Activated naive CD4-positive, alpha-beta T cell (primary cell): ENCODE measurements at places on chromosomes 12 and 14.

GRCh38 chr12:107774349-107775029 is at the start of gene ASCL4:
ASCL4 (plus strand) TSS chr12:107774704; CDS start chr12:107775219, 515 bp downstream.
- no peak for DNase-seq

- DNase-seq: no peak
Measured at GRCh38 chr12:68911197-68911718, 21.7 kb downstream of the CPM start.

DNA sequence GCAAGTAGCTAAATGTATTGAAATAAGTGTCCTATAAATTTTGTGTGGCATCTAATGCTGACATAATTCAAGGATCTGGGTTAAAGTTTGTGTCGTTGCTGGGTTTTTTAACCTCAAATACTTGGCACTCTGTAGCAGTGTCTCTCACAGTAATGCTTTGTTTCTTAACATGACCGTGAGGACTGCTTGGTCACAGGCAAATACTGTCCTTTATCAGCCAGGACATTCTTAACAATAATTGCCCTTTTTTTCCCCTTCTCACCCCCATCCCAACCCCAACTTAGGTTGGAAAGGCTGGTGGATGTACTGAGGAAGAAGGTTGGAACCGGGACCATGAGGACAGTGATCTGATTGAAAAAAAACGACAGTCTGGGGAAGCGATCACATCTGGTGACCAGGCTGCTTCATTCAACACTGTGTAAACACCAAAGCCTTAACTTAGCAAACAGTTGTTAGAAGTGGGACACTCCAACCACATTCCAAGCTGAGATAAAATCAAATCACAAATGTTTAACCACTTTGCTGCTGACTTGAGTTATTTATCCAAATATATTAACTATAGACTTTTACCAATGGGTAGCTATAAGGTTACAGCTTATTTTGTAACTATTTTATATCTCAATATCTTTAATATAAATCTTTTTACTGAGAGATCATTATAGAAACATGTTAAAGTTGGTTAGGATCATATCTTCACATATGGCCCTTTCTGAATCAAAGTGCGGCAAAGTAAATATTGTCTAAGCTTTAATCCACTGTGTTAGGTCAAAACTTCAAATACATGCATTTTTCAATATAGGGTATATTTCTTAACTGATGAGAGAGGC is 48.2 kb downstream of the FOXA1 start:
- DNase-seq: no peak

DNA sequence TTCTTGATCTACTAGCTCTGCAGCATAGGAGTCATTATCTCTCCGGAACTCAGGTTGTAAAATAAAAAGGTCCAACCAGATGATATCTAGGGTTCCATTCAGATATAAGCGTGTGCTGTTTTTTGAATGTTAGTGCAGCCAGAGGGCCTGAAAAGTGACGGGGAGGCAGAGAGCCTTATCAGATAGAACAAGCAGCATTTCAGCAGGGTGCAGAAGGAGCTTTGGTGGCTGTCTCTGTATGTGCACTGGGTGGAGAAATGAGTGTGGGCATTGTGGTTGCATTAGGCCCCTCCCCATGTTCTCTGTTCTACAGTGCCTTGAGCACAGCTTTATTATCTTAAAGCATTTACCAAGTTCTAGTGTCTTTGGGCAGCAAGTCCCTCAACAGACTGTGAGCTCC is 275.1 kb downstream of the NRXN3 start:
- DNase-seq: no peak

- DNase-seq: no peak
Measured at GRCh38 chr14:39426605-39427004, 5.6 kb downstream of the FBXO33 start.

DNA sequence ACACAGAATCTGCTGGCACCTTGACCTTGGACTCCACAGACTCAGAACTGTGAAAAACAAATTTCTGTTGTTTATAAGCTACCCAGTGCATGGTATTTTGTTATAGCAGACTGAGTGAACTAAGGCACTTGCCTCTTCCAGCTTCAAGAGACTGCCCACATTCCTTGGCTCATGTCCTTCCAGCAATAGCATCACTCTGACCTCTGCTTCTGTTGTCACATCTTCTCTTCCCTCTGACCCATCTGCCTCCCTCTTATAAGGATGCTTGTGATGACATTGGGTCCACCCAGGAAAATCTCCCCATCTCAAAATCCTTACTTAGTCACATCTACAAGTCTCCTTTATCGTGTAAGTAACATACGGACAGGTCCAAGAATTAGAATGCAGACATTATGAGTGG is 200.4 kb downstream of the PIK3C2G start:
- no peak for DNase-seq

DNA sequence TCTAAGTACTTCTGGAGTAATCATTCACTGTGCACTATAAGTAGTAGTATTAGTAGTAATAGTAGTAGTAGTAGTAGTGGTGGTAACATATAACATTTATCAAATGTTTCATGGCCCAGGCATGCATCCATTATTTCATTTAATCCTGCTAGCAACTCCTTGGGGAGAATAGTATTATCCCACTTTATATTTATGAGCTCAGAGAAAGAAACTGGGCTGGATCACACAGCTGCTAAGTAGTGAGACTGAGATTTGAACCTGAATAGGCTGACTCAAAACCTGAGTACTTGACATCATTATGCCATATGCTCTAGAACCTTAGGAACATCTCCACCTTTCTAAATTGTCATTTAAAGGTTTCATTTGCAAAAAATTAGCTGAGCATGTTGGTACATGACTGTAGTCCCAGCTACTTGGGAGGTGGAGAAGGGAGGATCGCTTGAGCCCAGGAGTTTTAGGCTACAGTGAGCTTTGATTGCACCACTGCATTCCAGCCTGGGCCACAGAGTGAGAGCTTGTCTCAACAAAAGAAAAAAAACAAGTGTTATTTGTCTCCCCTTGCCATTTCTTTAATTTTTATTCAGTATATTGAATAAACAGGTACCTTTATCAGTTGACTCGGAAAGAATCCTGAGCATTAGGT is 11.4 kb upstream of the NID2 start:
- DNase-seq: no peak

DNA sequence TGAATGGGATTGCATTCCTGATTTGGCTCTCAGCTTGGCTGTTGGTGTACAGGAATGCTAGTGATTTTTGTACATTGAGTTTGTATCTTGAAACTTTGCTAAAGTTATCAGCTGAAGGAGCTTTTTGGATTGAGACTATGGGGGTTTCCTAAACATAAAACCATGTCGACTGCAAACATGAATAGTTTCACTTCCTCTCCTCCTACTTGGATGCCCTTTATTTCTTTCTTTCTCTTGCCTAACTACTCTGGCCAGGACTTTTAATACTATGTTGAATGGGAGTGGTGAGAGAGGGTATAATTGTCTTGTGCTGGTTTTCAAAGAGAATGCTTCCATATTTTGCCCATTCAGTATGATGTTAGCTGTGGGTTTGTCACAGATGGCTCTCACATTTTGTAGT is 141.5 kb downstream of the CEP83 start:
- no peak for DNase-seq

GRCh38 chr12:102437511-102437910 is 42.9 kb downstream of the IGF1 start:
- no peak for DNase-seq

DNA sequence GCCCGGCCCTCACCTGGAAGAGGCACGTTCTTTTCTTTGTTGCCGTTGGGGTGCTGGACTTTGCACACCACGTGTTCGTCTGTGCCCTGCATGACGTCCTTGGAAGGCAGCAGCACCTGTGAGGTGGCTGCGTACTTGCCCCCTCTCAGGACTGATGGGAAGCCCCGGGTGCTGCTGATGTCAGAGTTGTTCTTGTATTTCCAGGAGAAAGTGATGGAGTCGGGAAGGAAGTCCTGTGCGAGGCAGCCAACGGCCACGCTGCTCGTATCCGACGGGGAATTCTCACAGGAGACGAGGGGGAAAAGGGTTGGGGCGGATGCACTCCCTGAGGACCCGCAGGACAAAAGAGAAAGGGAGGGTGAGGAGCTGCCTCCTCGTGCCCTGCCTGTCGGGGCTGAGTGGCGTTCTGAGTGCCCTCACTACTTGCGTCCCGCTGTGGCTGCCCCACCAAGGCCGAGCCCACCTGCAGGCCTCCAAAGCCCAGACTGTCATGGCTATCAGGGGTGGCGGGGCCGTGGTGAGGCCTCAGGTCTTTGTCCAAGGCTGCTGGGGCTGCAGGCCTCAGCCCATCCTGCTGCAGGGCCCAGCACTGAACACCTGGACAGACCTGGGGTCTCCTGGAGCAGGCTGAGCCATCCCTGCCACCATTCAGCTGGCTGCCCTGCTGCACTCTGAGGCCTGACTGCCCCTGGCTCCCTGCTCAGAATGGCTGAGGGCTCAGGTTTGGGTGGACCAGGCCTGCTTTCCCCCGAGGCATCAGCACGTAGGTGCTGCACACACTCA is 329.7 kb downstream of the TMEM121 start:
- no peak for DNase-seq

DNA sequence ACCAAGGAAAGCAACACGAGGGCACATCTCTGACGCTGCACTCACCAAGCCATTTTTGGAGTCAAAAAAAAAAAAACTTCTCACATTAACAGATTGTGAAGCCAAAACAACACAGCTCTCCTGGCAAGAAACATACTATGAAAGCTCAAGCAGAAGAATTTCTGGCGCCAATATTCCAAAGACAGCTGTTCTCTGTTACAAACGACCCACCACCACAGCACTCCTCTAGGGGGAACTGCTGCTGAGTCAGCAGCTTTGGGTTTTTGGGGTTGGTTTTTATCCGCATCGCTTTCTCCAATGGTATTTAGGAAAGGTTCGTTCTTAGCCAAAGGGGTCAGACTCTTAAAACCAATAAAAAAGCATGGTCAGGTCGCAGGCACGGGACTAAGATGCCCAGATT is 379.4 kb downstream of the RPS29 start:
- no peak for DNase-seq

DNA sequence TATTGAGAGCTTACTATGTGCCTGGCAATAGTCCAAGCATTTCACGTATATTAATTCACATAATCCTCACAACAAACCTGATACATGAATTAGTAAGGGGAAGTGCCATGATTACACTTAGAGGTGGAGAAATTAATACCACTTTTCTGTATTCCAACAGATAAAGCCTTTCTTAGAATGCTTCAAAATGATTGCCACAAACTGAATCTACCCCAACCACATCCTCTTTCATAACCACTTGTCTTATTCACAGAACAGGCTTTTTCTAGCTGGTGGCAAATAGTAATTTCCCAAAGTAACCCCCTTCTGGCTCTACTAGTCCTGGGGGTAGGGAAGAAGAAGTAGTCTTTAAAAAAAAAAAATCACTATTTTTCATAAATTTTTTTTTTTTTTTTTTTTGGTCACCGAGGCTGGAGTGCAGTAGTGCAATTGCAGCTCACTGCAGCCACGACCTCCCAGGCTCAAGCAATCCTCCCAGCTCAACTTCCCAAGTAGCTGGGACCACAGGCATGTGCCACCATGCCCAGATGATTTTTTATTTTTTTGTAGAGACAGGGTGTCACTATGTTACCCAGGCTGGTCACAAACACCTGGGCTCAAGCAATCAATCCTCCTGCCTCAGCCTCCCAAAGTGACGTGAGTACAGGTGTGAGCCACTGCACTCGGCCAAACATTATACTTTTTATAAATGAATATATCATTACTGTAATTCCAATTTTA is 59.0 kb upstream of the ARID2 start:
- DNase-seq: no peak

DNA sequence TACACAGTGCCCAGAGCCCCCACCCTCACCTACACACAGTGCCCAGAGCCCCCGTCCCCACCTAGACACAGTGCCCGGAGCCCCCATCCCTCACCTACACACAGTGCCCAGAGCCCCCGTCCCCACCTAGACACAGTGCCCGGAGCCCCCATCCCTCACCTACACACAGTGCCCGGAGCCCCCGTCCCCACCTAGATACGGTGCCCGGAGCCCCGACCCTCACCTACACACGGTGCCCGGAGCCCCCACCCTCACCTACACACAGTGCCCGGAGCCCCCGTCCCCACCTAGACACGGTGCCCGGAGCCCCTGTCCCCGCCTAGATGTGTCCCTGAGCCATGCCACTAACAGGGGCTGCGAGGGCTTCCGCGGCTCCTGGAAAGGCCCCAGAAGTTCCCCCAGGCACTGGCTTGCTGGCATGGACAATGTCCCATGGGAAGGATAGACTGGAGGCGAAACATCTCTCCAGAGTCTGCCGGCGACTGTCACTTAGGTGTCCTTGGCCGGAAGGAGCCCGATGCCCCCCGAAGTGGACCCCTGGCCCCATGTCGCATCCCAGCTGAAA is 146.0 kb downstream of the PIWIL1 start:
- no peak for DNase-seq

GRCh38 chr12:7610006-7610405 is 55.7 kb downstream of the APOBEC1 start:
- no peak for DNase-seq

GRCh38 chr12:133233993-133234564 is 1.6 kb downstream of the ANHX start:
- no peak for DNase-seq

DNA sequence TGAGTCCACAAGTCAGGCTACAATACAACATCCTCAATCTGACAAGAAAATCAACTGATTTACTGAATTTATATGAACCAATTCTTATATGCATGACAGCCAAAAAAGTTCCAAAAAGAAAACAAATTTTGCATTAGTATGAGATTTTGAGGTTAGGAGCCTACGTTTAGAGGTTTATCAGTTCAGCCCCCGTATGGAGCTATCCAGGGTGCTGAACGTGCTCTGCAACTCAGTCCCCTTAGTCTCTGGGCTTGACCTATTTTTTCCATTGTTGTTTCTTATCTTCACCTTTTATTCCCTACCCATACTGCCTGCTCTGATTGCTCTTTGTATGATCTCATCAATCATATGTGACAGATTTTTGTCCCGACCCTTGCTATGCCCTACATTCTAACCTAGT is 693.0 kb downstream of the NRXN3 start:
- no peak for DNase-seq

DNA sequence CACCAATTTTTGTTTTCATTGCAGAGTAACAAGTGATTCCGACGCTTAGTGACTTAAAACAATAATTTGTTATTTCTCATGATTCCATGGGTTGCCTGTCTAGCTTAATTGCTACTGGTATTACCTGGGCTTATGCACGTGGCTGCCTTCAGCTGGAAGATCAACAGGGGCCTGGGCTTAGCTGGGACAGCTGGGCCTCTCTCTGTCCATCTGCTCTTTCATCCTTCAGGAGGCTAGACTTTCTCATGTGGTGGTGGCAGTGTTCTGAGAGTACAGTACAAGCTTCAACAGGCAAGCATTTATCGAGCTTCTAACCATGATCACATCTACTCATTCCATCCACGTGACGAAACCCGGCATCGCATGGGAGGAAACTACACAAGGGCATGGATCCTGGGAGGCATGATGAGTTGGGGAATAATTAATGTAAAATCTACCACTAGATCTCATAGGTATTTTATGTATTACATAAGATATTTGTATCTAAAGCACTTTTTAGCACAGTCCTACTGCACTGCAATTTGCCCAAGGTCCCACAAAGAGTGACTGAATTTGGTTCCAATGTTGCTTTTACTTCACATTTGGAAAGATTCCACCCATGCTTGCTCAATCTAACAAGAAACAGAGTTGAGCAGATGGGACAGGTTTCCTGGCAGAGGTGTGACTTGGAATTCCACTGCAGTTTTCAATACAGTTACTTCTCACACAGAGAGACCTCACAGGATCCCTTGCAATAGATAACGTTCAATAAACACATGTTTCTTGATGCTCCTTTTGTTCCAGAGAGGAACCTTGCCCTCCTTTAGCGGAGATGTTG is 153.1 kb upstream of the FRMD6 start:
- no peak for DNase-seq
